ENCODE measurements at places on chromosomes 4 and X. TPM values are rescaled to one million over a fixed set of nuclear protein-coding genes. Genes with fewer than 3 reads are reported as not detected.

GRCh38 chr4:143394739-143395453, 58.2 kb downstream of the GAB1 start:
- H3K27ac ChIP-seq = no peak overlapping the region
- H3K4me3 ChIP-seq = no peak overlapping the region
- no peak for DNase-seq

The AKAP4 gene
- not detected for polyA plus RNA-seq

- H3K36me3 ChIP-seq = no peaks in the 10 kb centered on the region
- no peaks in the 10 kb centered on the region for H3K4me1 ChIP-seq
- no peak for DNase-seq
- no peak overlapping the region for H3K4me3 ChIP-seq
Measured at GRCh38 chr4:146059151-146059550, 116.4 kb upstream of the LSM6 start.

DNA sequence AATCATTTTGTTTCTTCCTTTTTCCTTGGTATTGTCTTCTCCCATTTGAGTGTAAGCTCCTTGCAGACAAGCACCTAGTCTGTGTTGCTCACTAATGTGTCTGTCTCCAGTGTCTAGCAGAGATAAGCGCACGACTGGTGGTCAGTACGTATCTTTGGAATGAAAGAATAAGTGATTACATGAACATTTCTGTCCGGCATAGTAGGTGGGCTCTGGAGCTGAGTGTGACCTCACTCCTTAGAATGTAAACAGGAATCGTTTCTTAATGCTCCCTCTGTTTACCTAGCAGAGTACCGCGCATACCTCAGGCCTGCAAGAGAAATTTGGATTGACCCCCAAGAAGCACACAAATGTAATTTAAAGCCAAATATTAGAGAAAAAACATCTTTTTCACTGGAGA, 235.4 kb downstream of the MAML3 start:
- no peaks in the 10 kb centered on the region for H3K36me3 ChIP-seq
- H3K4me1 ChIP-seq = peaks cover 22% of the 10 kb centered on the region
- no peak overlapping the region for H3K4me3 ChIP-seq

DNA sequence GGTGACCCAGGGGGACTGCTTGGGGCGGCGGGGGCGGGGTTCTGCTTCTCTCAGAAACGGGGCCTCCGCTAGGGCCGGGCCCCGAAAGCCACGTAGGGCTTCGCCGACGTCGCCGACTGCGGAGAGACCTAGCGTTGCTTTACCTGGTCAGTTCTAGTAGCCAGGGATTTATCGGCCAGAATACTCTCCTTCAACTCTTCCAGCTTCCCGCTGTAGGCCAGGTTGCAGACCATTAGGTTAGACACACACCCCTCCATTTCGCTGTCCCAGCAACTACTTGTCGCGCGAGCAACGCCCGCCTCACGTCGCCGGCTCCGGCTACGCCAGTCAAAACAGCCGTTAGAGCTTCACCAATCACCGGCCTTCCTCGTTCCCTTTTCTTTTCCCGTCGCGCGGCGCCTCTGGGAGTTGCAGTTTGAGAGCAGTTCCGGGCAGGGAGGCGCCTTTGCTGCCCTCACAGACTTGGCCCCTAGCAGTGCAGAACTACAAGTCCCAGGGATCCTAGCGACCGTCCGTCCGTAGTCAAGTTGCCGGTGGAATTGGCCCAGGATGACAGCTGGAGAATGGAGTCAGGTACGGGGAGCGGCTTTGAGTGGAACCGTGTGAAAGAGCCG, at the start of the genes ATG4A and PSMD10:
TSS of gene ATG4A (plus strand) at position 515 of the 614 bp plus-strand sequence. CDS start at position 564, 49 bp downstream.
TSS of gene PSMD10 (minus strand) at position 279 of the 614 bp plus-strand sequence. CDS start at position 257, 22 bp downstream.
- peak within 1 kb of the TSS; percentile 86 for H3K27ac ChIP-seq
- H3K36me3 ChIP-seq = peaks cover 16% of the 10 kb centered on the region
- H3K4me3 ChIP-seq = peak within 1 kb of the TSS; percentile 46
- H3K4me1 ChIP-seq = no peaks in the 10 kb centered on the region

The EDA2R gene
- not detected for polyA plus RNA-seq

The L1CAM gene
- polyA plus RNA-seq = 0.62 TPM
